ENCODE measurements at places on chromosomes 2 and 18.

DNA sequence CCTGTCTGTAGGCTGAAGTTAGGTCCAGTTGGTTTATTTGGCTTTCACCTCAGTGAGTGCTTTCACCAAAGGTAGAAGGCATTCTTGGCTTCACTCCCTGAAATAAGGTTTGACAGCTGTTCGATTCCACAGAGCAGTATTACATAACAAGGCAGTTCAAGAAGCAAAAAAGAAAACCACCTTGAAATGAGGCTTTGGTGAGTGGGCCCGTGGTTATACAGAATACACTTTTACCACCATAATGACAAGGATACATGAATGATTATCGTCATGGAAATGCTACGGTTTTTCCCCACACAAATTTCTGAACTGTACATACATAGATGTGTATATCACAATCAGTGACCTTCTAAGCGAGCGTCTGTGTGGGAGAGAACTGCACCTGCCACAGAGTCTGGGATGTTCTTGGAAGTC is 80.0 kb upstream of the CHRNA1 start:
- no peak for DNase-seq

- peak; percentile 68 for DNase-seq
These were observed 368.4 kb downstream of the MTX2 start for GRCh38 chr2:176637486-176638166.

DNA sequence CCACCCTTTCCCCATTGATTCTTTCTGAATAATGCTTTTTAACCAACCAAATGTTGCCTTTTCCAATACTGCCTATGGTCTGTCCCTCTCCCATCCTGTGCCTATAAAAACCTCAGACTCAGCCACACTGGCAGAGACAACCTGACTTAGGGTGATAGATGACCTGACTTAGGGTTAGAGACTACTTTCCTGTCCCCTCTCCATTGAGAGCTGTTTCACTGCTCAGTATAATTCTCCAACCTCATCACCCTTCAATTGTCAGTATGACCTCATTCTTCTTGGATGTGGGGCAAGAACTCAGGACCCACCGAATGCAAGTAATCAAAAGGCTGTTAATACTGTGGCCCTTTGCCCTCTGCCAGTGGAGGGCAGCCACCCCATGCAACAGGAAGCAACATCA is 182.3 kb upstream of the STK17B start:
- DNase-seq = no peak

DNA sequence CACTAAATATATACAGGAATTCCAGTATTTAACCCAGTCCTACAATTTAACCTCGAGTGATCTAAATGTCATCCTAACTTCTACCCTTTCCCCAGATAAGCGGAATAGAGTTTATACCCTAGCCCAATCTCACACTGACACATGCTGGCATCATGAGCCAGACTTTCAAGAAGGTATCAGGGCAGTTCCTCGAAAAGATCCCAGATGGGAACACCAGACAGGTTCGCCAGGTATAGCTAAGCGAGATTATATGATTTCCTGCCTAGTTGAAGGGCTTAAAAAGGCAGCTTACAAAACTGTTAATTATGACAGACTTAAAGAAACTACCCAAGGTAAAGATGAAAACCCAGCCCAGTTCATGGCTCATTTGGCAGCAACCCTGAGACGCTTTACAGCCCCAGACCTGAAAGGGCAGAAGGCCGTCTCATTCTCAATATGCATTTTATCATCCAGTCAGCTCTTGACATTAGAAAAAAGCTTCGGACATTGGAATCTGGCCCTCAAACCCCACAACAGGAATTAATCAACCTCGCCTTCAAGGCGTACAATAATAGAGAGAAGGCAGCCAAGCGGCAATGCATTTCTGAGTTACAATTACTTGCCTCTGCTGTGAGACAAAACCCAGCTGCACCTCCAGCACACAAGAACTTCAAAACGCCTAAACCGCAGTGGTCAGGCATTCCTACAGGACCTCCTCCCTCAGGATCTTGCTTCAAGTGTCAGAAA is 668.2 kb upstream of the PKDCC start:
- no peak for DNase-seq

DNA sequence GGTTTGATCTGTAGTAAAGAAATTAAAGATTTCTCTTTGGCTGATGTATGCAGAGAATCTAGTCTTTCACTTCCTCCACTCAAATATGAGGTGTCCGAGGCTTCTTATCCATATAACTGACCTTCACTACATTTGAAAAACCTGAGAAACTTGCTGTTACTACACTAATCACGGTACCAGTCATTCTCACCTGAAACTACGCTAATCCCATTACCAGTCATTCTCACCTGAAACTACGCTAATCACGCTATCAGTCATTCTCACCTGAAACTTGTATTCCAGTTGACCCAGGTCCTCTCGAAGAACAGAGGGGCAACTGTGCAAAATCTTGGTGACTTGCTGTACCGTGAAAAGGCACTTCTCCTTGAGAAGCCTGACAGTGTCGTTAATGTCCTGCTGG is 5.1 kb downstream of the MTERF4 start:
- DNase-seq = no peak

DNA sequence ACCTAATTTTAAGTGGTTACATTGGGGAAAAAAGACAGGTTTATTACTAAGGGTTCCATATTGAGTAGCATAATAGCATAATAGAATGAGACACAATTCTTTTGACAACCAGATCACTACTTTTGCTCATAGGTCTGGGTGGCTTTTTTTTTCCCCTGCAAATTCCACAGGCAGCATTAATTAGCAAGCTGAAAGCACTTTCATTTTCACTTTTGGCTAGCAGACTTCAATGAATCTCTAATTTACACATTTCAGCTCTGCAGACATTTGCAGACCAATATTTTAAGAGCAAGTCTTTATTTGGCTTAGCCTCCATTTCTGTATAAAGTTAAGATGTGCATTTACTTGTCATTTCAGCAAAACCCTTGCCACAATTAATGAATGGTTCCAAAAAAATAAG is 185.5 kb downstream of the NOL4 start:
- DNase-seq = no peak

DNA sequence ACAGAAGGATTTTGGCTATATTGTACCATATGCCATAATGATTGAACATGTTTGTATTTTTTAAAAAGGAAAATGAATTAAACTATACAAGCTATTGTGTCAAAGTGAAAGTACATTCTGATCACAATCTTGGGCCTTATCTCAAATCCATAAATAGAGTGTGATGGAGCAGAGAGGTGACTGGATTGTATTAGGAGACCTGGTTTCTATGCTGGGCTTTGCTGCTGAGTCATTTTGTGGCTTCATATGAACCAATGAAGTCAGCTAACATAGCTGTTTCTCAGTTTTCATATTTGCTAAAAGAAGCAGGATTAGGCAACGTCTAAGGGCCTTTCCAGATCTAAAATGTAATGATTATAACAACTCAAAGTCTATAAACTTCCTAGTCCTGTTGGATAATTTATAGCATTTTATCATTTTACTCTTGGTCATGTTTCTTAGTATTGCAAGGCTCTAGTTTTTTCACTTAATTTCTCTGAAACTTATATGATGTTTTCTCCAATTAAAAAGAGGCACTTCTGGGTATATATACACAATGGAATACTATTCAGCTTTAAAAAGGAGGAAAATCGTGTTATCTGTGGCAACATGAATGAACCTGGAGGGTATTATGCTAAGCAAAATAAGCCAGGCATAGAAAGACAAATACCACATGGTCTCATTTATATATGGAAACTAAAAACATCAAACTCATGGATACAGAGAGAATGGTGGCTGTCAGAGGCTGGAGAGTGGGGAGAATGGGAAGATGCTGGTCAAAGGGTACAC is 112.3 kb downstream of the MEP1B start:
- no peak for DNase-seq

DNA sequence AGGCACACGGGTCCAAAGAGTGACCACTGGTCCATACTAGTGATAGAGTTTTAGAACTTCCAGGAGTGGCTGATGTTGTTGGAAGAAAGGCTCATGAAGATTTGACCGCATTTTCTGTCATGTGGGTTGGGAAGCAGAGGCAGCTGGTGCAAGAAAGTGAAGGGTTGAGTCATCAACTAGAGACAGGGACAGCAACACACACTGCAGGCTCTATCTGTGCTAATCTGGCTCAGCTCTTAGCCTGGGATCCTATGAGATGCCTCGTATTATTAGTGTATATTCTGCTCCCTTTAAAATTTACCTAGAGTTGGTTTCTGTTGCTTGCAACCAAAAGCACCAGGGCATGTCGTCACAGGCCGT is 2.5 kb upstream of the SH3RF3 start:
- no peak for DNase-seq

DNA sequence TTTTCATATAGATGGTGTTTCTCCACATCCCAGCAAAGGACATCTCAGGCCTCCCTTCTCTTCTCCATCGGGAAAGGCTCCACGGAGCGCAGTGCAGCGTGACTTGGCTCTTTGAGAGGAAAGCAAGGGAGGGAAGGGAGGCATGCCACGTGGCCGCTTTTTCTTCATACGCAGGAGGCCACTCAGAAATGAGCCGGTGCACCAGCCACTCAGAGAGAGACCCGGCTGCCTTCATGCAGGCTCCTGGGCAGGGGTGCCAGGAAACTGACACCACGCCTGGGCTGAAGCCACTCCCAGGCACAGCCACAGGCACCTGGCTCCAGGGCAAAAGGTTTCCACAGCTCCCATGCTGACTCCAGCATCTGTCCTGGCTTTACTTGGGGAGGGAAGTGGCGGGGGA is 11.1 kb upstream of the LOXHD1 start:
- no peak for DNase-seq

- peak; percentile 42 for DNase-seq
These were observed 359.4 kb downstream of the PTPRM start for GRCh38 chr18:7926526-7926925.

- DNase-seq = no peak
These were observed 89.9 kb upstream of the STON1 start for GRCh38 chr2:48440103-48440390.

All from spinal cord (tissue), 10 donors.